ENCODE measurements at places on chromosomes 4 and X.

DNA sequence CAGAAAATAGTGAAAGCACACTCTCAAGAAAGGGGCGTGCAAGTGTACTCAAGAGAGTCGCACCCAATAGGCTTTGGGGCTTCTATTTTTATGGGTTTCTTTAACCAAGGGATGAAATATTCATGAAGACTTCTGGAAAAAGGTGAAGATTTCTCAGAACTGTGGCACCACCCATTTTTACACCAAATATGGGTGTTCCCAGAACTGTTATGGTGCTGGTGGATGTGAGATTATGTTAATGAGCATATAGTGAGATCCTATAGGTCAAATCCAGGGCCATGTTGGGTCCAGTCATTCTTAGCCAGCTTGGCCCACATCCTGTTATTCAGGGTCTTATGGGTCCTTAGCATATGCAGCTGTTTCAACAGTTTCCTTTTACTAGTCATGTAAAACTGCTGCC is 61.0 kb upstream of the SMIM10 start:
- no peak for DNase-seq

- no peak for DNase-seq
Observed at GRCh38 chr4:175309041-175309440, 390.9 kb downstream of the ADAM29 start.

- DNase-seq: no peak
Observed at GRCh38 chrX:119676949-119677653, 15.9 kb downstream of the SEPTIN6 start.

GRCh38 chr4:102761906-102762305 is 1.1 kb upstream of the MANBA start:
- no peak for DNase-seq

- DNase-seq: no peak
Observed at GRCh38 chr4:97868097-97868496, 275.2 kb downstream of the STPG2 start.

- DNase-seq: peak; percentile 44
Observed at GRCh38 chrX:87299563-87300160, 217.9 kb upstream of the KLHL4 start.

DNA sequence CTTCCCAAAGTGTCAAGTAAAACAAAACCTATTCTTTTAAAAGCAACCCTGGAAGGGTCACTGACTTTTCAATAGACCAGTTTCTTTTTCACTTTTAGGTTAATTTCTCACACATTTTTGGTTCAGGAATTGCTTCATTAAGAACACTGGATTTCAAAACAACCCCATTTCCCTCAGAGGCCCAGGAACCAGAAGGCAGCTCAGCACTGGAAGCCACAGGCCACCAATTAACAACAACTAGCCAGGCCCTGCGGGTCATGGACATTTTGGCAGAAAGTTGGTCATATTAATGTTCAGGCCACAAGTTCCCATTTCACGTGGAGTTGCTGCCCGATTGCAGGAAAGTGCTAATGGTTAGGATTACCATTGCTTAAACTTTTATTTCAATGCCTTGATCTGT is 39.8 kb downstream of the HAND2 start:
- DNase-seq: no peak

DNA sequence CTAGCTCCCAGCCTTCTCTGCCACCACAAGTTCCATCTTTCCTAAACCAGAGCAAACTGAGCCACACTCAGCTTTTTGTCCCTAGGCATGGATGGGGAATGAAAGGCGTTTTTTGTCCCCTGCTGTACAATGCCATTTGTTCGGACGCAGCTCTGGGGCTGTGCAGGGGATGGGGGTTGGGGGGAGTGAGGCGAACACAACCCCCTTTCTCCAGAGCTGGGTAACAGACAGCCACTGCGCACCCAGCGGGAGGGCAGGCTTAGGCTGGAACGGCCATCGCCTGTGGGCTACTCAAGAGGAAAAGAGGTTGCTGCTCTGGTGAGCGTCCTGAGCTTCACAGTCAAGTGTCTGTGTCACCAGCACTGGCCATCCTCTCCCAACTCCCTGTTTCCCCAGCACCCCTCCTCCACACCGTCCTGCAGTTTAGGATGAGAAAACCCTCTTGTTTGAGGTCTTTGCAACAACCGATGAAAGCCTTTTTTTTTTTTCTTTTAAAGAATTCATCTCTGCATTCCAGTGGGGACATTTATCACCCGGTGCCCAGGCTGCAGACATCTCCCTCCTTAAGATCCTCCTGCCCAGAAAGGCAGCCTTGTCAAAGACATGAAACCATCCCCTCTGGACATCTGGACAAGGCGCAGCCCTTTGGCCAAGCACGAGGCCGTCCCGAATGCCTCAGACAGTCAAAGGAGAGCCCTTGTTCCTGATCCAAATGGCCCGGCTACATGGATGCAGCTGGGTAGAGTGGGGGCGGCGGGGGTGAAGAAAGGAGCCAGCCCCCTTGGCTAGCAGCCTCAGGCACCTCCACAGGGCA is 419.6 kb downstream of the BCOR start:
- no peak for DNase-seq
